ENCODE measurements at places on chromosomes 3 and 15.

DNA sequence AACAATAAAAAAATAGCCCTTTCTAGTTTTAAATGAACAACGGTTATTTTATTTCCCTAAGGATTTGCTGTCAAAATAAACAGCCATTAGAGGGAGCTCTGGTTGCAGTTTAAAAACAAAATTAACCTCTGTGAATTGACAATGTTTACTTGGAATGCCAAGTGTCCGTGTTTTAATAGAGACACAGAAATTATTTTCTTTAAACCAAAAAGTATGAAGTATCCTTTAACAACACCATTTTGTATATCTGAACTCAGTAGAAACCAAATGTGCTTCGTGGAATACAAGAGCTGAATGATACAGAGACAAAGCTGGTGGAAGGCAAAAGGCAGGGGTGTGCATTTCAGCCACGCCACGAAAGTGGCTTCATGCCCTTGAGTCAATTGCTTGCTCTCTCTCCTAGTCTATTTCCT lies 74.4 kb downstream of the MOBP start:
- no peak overlapping the region for H3K27ac ChIP-seq
- H3K4me3 ChIP-seq = no peak overlapping the region
- DNase-seq = no peak
- peaks cover 9% of the 10 kb centered on the region for H3K27me3 ChIP-seq
- peaks cover 2% of the 10 kb centered on the region for H3K36me3 ChIP-seq
- H3K4me1 ChIP-seq = peaks cover 12% of the 10 kb centered on the region

GRCh38 chr3:20060974-20061685 lies 20.9 kb downstream of the KAT2B start:
- DNase-seq = peak; percentile 56
- peaks cover 31% of the 10 kb centered on the region for H3K4me1 ChIP-seq
- peaks cover 12% of the 10 kb centered on the region for H3K36me3 ChIP-seq
- H3K4me3 ChIP-seq = peak overlapping the region; percentile 48

DNA sequence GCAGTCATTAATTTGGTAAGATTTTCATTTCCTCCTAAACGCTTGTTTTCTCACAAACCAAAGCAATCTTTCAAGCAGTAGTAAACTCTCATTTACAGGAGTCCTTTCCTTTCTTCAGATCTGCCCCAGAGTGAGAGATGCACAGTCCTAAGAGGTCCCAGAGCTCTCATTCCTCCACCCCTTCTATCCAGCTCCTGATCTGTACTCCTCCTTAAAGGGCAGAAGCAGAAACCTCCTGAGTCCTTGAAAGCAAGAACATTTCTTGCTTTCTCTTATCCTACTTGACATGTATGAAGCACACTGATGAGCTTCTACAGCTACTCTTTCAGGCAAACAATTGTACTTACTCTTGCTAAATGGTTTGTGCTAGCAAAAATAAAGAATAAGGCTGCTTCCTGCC lies 11.7 kb downstream of the EXD1 start:
- H3K4me3 ChIP-seq = no peak overlapping the region
- H3K27me3 ChIP-seq = peaks cover 40% of the 10 kb centered on the region
- no peaks in the 10 kb centered on the region for H3K4me1 ChIP-seq
- no peak for DNase-seq
- no peaks in the 10 kb centered on the region for H3K36me3 ChIP-seq

GRCh38 chr3:197224034-197224444 lies 74.4 kb downstream of the DLG1 start:
- no peaks in the 10 kb centered on the region for H3K36me3 ChIP-seq
- no peaks in the 10 kb centered on the region for H3K27me3 ChIP-seq
- H3K4me1 ChIP-seq = peaks cover 8% of the 10 kb centered on the region
- no peak overlapping the region for H3K27ac ChIP-seq

GRCh38 chr15:28986108-28986507 lies 100.3 kb downstream of the APBA2 start:
- DNase-seq = no peak
- H3K27ac ChIP-seq = no peak overlapping the region
- peaks cover under 1% of the 10 kb centered on the region for H3K27me3 ChIP-seq
- no peaks in the 10 kb centered on the region for H3K36me3 ChIP-seq

DNA sequence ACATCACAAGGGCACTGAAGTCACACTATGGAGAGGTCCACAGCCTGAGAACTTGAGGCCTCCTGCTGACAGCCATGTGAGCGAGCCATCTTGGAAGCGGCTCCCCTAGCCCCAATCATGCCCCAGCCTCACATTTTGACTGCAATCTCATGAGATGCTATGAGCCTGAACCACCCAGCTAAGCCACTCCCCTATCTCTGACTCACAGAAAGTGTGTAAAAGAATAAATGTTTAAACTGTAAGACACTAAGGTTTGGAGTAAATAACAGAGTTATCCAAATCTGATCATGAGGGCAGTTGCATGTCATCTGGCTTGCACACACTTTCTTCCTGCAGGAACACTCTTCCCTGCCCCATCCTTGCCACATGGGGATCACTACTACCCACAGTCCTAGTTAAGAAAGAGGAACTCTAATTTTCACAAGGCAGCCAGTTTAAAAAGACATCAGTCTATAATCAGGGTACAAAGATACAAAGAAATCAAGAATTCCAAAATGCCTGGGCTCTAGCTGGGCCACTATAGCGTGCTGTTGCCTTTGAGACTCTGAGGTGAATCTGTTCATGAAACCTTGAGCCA lies 494.2 kb downstream of the FOXP1 start:
- H3K4me3 ChIP-seq = no peak overlapping the region
- peaks cover 33% of the 10 kb centered on the region for H3K36me3 ChIP-seq

GRCh38 chr15:89110060-89110459 lies 21.8 kb downstream of the ABHD2 start:
- no peak for DNase-seq
- H3K27me3 ChIP-seq = no peaks in the 10 kb centered on the region
- H3K4me3 ChIP-seq = no peak overlapping the region
- no peak overlapping the region for H3K27ac ChIP-seq
- H3K4me1 ChIP-seq = peaks cover 16% of the 10 kb centered on the region

GRCh38 chr3:155712008-155712407 lies 32.9 kb downstream of the PLCH1 start:
- H3K4me1 ChIP-seq = no peaks in the 10 kb centered on the region
- no peak overlapping the region for H3K27ac ChIP-seq
- no peak for DNase-seq
- no peak overlapping the region for H3K4me3 ChIP-seq
- peaks cover 2% of the 10 kb centered on the region for H3K27me3 ChIP-seq

GRCh38 chr15:89495638-89496145 lies 691 bp downstream of the RHCG start:
- peaks cover 34% of the 10 kb centered on the region for H3K27me3 ChIP-seq
- H3K36me3 ChIP-seq = no peaks in the 10 kb centered on the region
- H3K4me3 ChIP-seq = peak overlapping the region; percentile 46
- H3K4me1 ChIP-seq = peaks cover 3% of the 10 kb centered on the region

DNA sequence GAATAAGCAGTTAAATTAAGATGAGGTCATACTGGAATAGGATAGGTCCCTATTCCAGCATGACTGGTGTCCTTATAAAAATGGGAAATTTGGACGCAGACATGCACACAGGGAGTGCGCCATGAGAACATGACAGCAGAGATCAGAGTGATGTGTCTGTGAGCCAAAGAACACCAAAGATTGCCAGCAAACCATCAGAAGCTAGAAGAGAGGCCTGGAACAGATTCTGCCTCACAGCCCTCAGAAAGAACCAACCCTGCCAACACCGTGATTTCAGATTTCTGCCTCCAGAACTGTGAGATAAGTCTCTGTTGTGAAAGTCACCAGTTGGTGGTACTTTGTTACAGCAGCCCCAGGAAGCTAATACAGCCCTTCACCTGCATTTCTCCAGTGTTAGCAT lies 34.7 kb downstream of the EPHB1 start:
- H3K4me3 ChIP-seq = no peak overlapping the region
- H3K27ac ChIP-seq = no peak overlapping the region
- peaks cover 3% of the 10 kb centered on the region for H3K27me3 ChIP-seq
- DNase-seq = no peak

- H3K4me1 ChIP-seq = no peaks in the 10 kb centered on the region
- peaks cover 4% of the 10 kb centered on the region for H3K27me3 ChIP-seq
- H3K27ac ChIP-seq = no peak overlapping the region
- no peak overlapping the region for H3K4me3 ChIP-seq
- no peak for DNase-seq
Observed at GRCh38 chr3:14631687-14632441, 19.7 kb upstream of the CCDC174 start.

GRCh38 chr3:130462089-130462488 lies 54.9 kb upstream of the COL6A6 start:
- no peak overlapping the region for H3K4me3 ChIP-seq
- peaks cover 4% of the 10 kb centered on the region for H3K27me3 ChIP-seq
- no peak for DNase-seq

- peak overlapping the region; percentile 95 for H3K27ac ChIP-seq
- DNase-seq = no peak
- H3K36me3 ChIP-seq = peaks cover 78% of the 10 kb centered on the region
Observed at GRCh38 chr3:49028298-49028672, 913 bp downstream of the IMPDH2 start.

- DNase-seq = no peak
- H3K4me1 ChIP-seq = no peaks in the 10 kb centered on the region
- no peaks in the 10 kb centered on the region for H3K36me3 ChIP-seq
- H3K27ac ChIP-seq = no peak overlapping the region
- H3K4me3 ChIP-seq = no peak overlapping the region
Observed at GRCh38 chr3:65356331-65357248, 668.8 kb upstream of the ADAMTS9 start.

DNA sequence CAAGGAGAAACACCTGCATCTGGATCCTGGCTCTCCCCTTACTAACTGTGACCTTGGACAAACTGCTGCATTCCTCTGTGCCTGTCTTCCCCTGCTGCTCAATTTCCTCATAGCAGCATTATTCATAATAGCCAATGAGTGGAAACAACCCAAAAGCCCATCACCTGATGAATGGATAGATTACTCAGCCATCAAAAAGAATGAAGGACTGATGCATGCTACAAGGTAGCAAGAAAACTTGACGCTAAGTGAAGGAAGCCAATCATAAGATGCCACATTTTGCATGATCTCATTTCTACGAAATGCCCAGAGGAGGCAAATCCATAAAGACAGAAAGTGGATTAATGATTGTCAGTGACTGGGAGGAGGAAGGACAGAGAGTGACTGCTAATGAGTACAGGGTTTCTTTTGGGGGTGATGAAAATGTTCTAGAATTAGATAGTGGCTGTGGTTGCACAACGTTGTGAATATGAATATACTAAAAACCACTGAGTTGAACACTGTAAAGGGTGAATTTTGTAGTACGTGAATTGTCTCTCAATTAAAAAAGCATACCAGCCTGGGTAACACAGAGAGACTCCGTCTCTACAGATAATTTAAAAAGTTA lies 11.2 kb downstream of the IGDCC4 start:
- H3K36me3 ChIP-seq = no peaks in the 10 kb centered on the region
- H3K4me3 ChIP-seq = no peak overlapping the region
- no peak overlapping the region for H3K27ac ChIP-seq
- no peak for DNase-seq
- peaks cover 25% of the 10 kb centered on the region for H3K27me3 ChIP-seq

DNA sequence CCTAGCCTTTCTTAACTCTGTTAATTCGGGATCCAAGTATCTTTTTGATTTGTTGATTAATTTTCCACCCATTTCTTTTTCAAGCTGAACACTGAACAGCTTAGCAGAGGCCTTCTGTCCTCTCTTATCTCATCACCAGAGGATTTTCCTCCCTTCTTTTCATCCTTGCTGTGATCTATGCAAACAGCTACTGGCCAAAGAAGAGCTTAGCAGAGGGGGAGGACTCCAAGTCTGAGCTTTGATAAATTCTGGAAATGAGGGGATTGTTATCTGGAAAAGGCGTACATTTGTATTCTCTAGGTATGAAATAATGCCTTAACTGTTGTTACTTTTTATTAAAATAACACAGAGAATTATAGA lies 13.4 kb downstream of the DZIP3 start:
- peaks cover 55% of the 10 kb centered on the region for H3K4me1 ChIP-seq
- H3K27me3 ChIP-seq = no peaks in the 10 kb centered on the region

DNA sequence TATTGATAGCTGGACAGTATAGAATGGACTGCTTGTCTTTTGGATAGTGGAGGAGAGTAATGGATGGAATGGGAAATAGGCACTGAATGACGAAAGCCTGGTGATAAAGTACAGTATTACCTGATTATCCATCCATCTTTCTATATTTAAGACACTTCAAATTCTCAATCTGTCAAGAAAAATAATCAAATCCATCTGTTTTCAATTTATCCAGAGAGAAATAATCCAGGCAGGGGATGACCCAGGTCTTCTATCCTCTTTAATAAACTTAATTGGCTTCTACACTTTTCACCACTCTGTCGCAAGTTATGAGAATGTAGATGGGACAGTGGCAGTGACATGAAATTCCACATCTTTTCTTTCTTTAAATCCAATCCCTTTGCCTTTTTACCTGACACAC lies 420.3 kb upstream of the PDZRN3 start:
- H3K27ac ChIP-seq = no peak overlapping the region
- no peaks in the 10 kb centered on the region for H3K36me3 ChIP-seq
- H3K4me1 ChIP-seq = no peaks in the 10 kb centered on the region
- no peak for DNase-seq

GRCh38 chr3:145282505-145282904 lies 878.5 kb downstream of the PLOD2 start:
- H3K27me3 ChIP-seq = no peaks in the 10 kb centered on the region
- H3K4me1 ChIP-seq = no peaks in the 10 kb centered on the region
- DNase-seq = no peak
- H3K27ac ChIP-seq = no peak overlapping the region
- no peaks in the 10 kb centered on the region for H3K36me3 ChIP-seq

DNA sequence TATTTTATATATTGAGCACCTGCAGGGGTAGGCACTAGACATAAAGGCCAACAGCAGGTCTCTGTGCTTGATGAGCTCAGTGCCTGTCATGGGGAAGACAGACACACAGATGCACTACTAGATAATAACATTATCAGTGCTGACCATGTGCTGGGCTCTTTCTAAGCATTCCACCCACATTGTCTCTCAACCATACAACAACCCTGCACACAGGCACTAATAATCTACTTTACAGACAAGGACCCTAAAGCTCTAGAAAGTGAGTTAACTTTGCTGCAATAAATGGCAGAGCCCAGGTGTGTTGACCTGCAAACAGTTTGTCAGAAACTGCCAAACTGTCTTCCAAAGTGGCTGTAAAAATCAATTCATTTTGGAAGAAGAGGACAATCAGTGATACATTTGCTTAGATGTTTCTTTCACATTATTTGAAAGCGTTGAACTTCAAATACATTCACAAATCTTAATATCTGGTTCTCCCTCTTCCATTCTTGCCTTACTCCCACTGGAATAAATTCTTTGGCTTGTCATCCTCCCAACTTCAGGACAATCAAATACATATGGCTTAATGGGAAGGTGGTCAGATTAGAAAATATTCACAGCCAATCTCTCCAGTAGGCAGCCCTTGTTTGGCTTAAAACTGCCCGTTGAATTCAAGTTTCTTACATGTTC lies 11.0 kb upstream of the PP2D1 start:
- H3K27ac ChIP-seq = no peak overlapping the region
- peaks cover 2% of the 10 kb centered on the region for H3K4me1 ChIP-seq
- no peak for DNase-seq
- H3K36me3 ChIP-seq = no peaks in the 10 kb centered on the region
